Activated CD8-positive, alpha-beta memory T cell treated with anti-CD3 and anti-CD28 coated beads, Interleukin-2, amount 50 U/mL, for 4 hours (primary cell): ENCODE measurements at places on chromosomes 3 and 15.

GRCh38 chr3:172036541-172037215, 2.7 kb upstream of the FNDC3B start:
- DNase-seq: no peak

GRCh38 chr15:78207641-78208340, 26.6 kb downstream of the ACSBG1 start:
- no peak for DNase-seq

DNA sequence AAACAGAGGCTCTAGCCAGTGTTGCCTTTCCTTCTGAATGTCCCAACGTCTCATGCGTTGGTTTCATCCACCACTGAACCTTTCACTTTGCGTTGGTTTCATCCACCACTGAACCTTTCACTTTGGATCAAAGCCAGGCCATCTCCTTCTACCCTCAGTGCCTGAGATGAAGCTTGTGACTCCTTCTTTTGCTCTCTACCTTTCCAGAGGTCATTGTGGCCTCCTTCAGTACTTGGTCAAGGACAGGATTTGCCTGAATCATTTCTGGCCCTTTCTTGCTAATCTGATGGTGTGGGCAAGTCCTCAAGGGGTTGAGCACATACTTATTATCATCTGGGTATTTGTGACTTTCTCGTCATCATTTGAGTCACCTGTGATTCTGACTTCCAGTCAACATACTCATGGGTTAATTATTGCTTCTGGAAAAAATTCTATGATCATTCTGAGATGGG, 50.0 kb downstream of the SELENOT start:
- no peak for DNase-seq

GRCh38 chr15:77024273-77025082, 29.6 kb downstream of the PSTPIP1 start:
- DNase-seq: peak; percentile 76

GRCh38 chr3:177443469-177443868, 246.2 kb upstream of the TBL1XR1 start:
- no peak for DNase-seq

DNA sequence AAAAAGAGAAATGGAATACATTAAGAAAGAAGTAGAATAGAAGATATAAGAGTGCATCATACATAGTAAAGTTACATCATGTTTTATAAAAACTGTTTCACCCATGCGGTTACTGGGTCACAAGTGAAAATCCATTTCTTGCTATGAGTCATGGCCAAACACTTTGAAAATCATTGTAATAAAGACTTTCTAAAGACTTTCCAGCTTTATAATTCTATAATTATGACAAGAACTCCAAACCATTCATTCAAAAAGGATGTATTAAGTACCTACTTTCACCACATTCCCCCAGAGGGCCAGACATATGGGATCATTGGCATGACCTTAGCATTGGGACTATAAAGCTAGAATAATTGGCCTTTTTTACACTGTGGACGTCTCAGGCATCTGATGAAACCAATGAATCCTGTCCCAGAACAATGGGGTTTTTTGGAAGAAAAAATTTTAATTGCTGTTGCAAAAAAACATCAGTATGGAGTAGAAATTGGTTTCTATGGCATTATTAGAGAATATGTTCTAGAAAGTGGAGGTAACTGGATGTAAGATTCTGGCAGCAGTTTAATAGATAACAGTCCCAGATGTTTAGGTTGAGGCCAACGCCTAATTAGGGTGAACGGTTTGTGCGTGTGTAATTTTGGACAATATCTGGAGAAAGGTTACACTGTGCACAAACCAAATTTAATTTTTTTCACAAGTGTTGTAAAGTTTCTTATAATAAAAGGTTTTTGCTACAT, 3.3 kb upstream of the SKIC8 start:
- no peak for DNase-seq

GRCh38 chr15:52102463-52102862, 10.1 kb downstream of the BCL2L10 start:
- DNase-seq: no peak

GRCh38 chr15:51044037-51044727, 50.5 kb downstream of the TNFAIP8L3 start:
- DNase-seq: no peak

GRCh38 chr15:55230051-55230670, 33.4 kb upstream of the RSL24D1 start:
- DNase-seq: no peak

- DNase-seq: no peak
Measured at GRCh38 chr3:39108200-39108710, 775 bp downstream of the TTC21A start.

DNA sequence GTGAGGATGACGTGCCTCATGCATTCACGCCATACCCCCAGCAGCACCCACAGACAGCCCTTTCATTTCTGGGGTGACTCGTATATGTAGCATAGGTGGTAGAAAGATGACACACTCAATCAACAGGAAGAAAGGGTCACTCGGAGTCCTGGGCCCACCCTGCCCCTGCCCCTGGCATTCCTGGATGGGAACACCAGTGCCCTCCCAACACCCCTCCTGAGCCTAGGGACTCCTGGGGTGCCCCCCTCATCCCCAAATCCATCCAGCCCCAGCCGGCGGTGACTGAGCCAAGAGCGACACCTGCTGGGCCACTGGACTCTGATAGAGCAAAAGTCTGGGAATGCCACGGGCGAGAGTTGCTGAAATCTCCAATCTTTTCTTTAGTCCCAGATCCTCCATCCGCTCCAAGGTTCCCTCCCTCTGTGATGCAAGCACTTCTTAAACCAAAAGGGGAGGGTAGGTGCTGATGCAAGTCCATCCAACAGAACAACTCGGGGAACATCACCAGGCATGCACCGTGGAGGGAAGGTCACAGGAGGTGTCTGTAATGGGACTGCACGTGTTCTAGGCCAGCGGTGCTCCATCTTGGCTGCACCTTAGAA, 31.1 kb downstream of the ACAN start:
- peak; percentile 26 for DNase-seq

DNA sequence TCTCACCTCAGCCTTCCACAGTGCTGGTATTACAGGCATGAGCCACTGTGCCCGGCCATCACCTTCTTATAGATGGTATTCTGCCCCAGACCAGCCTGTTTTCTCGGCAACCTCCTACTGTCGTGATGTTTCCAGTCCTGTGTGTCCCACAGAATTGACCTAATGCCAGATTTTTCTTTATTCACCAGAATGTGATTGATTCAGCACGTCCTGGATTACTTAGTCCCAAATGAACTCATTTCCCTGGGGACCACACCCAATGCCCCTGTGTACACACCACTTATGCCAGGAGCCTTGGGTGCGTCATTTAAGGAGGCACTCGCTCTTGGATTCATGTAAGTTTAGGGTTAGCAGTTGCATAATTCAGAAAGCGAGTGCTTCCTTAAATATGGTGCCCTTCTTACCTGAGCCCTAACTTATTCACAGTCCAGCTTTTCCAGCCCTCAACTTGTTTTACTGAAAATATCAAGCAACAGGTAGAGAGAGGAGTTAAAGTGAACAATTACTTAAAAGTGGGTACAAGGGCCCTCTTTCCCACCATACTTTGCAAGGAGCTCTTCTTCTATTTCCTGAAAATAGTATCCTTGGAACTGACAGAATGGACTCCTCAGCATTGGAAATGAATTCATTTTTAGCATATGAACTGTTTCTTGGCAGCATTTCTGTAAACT, 64.6 kb upstream of the UBE2E1 start:
- DNase-seq: no peak

DNA sequence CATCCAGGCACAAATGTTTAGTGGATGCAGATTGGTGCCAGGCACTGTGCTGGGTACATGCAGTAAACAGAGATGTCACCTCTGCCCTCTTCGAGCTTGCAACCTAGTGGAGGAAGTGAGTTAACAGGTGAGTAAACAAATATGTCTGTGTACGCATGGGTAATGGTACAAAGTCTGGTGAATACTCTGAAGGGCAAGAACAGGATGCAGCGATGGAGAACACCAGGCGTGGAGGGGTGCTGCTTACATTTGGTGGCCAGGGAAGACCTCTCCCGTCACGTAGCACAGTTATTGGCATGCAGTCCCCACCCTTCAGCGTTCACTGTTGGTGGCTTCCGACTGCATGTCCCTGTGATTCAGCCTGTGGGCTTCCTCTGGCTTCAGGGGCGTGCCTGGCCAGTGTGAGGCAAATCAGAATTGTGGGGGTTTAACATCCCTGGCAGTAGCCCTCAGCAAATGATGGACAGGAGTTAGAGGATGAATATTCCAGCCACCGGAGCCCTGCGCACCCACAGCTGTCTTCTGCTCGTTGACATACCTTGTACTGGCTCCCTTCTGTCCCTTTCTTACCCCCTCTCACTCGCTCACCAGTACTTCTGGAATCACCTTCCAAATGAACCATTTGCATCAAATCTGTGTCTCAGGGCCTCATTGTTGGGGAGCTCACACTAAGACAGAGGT, 9.1 kb upstream of the HDAC11 start:
- no peak for DNase-seq

GRCh38 chr3:30356866-30357753, 249.3 kb upstream of the TGFBR2 start:
- no peak for DNase-seq

DNA sequence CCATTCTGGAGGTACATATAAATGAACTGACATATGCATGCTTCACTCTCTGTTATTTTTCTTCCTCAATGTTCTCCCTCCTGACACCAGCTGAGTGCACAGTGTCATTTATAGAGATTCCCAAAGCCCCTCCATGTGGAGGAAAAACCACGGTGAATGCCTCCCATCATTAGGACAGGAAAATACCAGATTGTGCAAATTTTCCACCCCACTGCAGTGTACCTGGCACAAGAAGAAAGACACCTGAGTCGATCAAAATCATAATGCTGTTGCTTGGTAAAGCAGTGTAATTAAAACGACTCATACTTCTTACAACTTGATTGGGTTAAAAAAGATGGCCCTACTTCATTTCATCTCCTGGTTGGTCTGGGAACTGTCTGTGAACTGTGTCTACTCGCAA, 290.6 kb downstream of the IL5RA start:
- no peak for DNase-seq

- DNase-seq: no peak
Measured at GRCh38 chr3:182892226-182892625, 88.1 kb downstream of the DCUN1D1 start.

GRCh38 chr15:64037966-64038365, 8.3 kb downstream of the DAPK2 start:
- no peak for DNase-seq

- no peak for DNase-seq
Measured at GRCh38 chr3:57060089-57060821, at the start of gene SPATA12. Gene SPATA12, plus strand, starts transcription at chr3:57060664. Its CDS starts 13,031 bp downstream, at chr3:57073695.

DNA sequence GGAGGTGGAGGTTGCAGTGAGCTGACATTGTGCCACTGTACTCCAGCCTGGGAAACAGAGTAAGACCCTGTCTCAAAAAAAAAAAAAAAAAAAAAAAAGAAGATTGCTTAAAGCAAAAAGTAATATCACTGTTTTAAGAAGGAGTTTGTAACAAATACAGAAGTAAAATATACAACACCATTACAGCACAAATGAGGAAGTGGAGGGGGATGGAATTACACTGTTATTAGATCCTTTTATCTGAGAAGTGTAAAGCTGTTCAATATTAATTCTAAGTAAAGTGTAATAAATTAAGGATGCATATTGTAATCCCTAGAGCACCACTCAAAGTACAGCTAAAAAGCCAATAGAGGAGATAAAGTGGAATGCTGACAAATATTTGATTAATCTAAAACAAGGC, 47.0 kb upstream of the SNRPA1 start:
- DNase-seq: no peak

DNA sequence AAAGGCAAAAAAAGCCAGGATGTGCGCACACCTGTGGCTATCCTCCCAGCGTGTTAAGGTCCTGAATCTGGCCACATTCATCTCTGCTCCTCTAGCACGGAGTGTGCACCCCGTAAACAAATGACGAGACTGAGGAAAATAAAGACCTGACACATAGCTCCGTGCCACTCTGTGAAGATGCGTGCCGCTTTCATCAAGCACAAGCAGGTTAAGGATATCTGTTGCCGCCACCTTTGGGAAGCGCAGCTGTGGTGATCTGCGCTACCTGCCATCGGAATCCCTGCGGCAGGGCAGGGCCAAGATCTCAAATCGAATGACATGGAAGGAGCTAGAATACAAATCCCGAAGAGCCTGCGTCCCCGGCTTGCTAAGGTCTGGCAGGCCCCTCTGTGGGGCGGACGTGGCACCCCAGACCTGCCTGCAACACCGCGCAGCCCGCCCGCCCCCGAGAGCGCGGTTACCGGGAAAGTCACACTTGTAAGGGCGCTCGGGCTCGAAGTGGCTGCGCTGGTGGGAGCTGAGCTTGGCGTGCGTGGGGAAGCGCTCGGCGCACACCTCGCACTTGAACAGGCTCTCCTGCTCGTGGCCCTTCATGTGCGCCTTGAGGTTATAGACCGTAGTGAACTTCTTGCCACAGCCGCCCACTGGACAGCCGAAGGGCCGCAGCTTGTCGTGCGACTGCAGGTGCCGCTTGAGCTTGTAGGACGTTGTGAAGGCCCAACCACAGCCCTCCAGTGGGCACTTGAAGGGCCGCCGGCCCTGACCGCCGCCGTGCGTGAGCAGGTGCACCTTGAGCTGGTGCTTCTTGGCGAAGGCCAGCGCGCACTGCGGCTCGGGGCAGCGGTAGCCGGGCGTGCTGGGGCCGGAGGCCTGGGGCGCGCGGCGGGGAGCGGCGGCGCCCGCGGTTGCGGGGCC, 936 bp downstream of the ZXDC start:
- peak; percentile 41 for DNase-seq

DNA sequence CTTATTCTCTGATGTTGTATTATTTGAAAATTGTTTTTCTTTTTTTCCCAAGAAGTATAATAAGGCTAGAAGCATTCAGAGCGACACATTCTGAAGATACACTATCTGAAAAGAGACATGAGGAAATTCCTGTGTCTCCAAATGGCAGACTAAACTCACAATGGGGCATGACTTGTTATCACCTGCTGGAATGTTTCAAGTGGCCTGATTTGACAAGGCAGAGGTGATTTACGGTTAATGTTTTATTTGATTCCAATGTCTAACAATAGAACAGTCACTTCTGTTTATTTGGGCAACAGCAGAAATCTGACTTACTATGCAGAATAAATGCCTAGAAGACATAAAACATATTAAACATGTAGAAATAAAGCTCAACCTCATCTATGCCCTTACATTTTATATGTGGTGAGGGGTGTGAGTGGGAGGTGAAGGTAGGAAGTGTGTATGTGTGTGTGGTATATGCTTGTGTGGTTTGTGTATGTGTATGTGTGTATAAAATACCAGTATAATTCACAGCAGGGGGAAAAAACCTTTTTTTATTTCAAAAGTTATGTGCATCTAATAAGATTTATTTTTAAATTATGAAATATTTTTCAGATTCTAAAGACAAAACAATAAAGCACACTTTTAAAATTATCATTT, 1051.7 kb downstream of the ROBO2 start:
- no peak for DNase-seq

DNA sequence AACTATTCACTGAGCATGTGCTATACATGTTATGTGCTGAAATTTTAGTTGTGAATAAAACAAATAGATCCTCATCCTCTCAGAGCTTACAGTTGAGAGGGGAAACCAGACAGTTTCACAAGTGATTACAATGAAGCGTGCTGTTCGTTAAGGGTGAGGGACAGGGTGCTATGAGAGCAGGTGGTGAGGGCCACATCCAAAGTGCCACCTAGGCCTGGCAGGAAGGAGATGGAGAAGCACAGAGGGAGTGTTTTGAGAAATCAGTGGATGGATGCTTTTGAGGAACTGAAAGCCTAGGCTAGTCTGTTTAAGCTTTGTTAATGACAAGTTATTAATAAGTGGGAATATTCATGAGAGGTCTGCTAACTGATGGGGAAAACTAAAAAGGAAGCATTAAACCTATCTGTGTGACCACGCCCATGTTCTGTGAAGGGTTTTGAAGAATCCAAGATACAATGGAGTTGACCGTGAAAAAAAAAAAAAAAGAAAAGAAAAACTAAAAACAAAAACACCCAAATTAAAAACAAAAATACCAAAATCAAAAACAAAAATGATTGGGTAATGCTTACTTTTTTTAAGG, 7.3 kb downstream of the MCTP2 start:
- no peak for DNase-seq
